Cerebellar cortex (tissue), 1 donor: ENCODE measurements at places on chromosomes 5 and 9.

DNA sequence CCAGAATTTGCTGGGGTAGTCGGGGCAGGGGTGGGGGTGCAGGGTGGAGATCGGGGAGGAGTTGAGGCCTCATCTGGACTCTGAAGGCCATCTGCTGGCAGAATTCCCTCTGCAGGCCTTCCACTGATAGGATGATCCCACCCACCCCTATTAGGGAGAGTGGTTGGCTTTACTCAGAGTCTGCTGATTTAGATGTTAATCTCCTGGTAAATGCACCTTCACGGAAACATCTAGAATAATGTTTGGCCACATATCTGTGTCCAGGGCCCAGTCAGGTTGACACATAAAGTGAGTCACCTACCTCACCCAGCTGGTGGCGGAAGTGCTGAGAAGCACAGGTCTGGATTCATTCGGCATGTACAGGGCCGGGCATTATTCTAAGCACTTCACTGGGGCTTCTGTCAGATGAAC lies 50.0 kb downstream of the DAPK1 start:
- no peak for DNase-seq

GRCh38 chr9:98375138-98375726 lies 119.8 kb upstream of the TBC1D2 start:
- DNase-seq = no peak

DNA sequence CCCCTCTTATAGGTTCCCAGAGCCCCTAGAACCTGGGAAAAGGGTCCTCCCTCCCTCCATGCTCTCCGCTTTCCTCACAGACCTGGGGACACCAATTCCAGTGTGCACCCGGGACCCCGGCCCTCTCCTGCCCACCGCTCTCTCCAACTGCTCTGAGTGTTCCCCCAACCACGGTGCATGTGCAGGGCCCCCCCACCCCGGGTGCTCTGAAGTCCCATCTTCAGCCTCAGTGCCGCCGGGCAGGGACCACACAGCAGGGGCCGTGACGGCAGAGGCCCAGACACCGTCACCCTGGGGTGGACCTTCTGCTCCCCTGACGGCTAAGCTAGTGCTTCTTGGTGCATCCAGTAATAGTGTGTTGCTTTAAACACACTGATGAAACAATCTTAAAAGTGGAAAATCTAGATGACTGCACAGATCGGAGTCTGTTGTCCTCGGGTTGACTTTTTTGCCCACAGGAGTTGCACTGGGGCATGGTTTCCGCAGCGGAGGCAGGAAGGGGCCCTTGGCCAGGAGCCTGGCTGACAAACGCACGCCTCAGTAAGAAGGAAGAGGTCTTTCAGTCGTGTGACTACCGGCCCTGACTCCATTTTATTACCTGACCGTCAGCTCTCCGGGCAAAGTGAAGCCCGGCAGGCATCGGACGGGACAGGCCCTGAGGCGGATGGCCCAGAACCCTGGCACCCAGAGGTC lies 36.2 kb upstream of the SLC6A3 start:
- no peak for DNase-seq

GRCh38 chr5:127439644-127440043 lies 77.8 kb upstream of the PRRC1 start:
- DNase-seq = no peak

GRCh38 chr9:134492721-134493460 lies 148.7 kb upstream of the COL5A1 start:
- no peak for DNase-seq

DNA sequence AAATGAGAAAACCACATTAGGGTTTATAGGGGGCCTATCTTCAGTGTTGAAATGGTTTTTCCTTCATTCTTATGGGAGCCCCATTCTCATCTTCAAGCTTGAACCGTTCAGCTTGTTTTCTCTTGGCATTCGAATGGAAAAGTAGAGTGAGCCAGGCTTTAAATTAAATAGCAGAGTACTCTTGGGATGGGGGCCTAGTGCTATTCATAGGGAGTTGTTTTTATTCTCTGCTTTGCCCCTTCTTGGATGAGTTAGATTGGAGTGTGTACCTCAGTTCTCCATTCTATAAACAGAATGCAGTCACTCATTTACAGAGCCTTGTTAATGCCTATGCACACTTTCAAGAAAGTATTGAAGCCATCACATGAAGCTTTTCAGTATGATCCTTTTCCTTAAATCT lies 127.9 kb downstream of the FAM170A start:
- no peak for DNase-seq

DNA sequence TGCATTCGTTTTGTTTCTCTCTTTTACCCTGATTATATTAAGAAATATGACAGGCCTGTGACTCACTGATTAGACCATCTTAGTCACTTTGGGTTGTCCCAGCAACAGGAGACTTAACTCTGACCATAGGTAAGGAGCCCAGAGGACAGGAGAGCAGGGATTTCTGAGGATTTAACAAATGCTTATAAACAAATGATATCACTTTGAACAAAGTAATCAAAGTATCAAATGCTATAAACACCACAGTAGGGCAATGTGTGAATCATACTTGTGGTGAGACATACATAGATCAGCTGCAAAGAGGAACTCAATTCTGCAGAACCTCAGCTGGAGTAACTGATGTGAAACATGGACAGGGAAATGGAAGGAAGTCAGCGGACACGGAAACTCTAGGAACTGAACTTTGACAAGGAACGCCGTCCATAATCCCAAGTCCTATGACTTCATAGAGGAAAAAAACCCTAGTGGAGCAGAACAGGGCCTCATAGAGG lies 190.6 kb upstream of the MSX2 start:
- no peak for DNase-seq

DNA sequence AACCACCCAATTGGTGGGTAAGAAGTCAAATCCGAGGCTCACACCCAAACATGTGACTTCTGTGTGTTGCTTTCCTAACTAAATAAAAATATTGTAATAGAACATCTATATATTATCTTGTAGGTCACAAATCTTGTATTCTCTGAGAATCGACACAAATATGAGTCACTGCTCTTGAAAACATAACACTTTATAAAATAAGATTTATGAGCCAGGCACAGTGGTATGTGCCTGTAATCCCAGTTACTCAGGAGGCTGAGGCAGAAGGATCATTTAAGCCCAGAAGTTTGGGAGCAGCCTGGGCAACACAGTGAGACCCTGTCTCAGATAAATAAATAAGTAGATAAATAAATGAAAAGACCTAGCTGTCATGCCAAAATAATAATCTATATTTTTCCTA lies 624.1 kb downstream of the ANXA1 start:
- no peak for DNase-seq

DNA sequence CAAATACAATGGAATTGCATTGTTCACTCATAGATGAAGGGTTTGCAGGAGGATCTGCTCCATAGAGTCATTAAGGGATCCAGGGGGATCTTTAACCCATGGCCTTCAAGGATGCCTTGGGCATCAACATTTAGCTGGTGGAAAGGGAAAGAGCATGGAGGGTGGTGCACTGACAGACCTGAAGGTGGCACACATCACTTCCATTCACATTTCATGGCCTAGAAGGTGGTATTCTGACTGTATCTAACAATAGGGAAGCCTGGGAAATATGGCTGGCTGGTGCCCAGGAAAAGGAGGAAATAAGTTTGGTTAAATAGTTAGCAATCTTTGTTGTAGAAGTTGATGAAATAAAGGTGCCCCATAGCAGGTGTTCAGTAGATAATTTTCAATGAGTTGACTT lies 230.2 kb downstream of the CD180 start:
- DNase-seq = no peak

- peak; percentile 97 for DNase-seq
These were observed at the start of gene ZNF367 for GRCh38 chr9:96418083-96418919. Gene ZNF367 (minus strand): TSS chr9:96418370. CDS start chr9:96418032, 338 bp downstream.

GRCh38 chr9:83456226-83456625 lies 82.0 kb downstream of the FRMD3 start:
- DNase-seq = no peak

GRCh38 chr9:74431467-74431866 lies 65.7 kb upstream of the RORB start:
- DNase-seq = no peak

DNA sequence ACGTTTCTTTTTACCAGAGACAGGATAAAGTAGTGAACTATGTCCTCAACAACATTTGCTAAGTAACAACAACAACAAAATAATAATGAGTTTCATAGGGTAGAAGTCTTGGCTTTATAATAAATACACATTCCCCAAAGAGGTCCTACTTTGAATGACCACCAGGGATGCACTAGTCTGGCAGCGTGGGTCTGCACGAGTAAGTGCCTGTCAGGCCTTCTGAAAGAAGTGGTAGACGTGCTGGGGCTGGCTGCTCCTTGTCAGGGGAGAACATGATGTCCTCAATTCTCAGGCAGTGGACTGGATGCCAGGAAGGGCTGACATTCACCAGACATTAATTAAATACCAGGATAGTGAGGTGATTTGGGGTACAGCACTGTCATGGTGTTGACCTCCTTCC lies 331.1 kb downstream of the TMEM38B start:
- no peak for DNase-seq

DNA sequence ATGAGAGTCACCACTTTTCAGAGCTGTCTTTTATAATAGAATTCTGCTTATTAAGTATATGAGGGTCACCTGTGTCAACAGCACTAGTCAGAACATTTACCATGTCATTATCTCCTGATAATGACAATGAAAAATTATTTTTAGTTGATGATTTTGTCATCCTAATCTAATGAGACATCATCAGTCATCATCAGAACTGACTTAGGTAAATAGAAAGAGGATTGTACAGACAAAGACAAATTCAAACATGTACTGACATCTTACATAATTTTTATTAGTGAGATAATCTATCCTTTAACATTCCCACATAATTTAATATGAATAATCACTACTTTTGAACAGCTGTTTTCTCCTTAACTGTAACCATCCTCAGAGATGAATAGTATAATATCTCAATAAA lies 22.6 kb downstream of the CDH9 start:
- no peak for DNase-seq

DNA sequence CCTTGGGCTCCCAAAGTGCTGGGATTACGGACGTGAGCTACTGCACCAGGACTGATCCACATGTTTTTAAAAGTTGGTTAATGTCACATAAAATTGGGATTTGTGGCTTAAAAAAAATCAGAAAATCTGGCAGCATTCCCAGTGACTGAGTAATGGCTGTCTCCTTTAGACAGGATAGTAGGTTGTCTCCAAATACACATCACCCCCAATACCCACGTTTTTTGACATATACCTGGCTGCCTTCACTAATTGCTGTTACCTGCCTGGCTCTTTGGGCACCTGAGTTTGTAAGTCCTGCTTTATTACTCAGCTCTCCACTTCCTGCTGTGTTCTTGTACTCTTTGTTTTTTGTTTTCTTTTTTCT lies 84.8 kb downstream of the KDM4C start:
- DNase-seq = no peak

- DNase-seq = no peak
These were observed 1.3 kb downstream of the CDX1 start for GRCh38 chr5:150167908-150168307.

- peak; percentile 70 for DNase-seq
These were observed 120.9 kb upstream of the TMEM161B start for GRCh38 chr5:88389338-88390095.

GRCh38 chr5:86155796-86156195 lies 461.9 kb upstream of the COX7C start:
- DNase-seq = no peak

DNA sequence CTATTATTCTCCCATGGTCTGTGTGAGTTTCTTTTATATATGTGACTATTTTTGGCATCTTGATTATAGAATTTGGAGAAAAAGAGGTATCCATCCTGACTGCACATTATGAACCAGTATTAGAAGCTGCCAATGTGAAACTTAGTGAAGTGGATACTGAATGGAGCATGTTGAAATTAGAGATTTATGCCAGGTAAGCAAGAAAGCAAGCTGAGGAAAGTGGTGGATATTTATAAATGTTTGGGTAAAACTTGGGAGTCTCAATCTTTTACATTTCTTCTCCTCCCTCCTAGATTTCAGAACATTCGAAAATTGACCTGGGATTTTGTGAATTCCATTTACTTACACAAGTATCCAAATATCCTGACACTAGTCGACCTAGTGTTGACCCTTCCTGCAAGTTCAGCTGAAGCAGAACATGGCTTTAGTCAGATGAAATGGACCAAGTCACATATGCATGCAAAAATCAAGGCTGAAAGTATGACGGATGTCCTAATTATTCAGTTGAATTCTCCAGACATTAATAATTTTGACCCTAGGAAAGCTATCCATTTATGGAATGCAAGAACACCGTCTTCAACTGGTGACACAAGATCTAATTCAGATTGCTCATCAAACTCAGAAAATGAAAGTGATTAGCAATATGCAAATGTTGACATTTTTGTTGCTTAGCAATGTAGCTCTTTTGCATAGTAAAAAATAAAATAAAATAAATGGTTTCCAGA lies 66.8 kb upstream of the IL7R start:
- no peak for DNase-seq

DNA sequence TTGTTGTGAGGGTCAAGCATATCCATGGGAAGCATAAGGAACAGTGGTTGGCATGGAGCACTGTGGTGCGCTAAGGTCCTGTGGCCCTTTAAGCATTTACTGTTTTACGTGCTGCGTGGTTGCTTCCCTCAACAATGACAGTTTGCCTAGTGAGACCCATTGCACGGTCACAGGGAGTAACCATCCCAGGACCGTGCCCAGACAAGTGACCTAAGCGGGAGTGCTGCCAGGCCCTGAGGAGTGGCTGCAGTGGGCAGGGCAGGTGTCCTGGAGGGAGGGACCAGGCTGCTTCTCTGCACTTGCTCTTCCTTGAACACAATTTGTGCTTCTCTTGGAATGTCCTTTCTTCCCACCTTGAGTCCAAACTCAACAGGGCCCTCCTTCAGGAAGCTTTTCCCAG lies 64.6 kb downstream of the RGS3 start:
- no peak for DNase-seq

DNA sequence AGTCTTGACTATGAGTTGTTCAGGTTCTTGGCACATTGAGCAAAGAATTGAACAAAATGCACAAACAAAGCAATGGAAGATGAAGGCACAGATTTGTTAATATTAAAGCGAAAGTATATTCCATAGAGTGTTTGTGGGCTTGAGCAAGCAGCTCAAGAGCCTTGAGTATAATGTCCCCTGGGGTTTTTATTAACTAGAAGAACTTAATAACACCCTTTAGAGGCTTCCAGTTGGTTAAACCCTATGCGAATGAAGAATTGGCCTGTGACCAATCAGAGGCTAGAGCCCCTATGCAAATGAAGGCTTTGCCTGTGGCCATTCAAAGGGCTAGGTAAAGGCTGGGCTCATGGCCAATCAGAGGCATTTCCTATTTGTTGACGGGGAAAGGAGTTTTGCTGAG lies 135.3 kb upstream of the IL12B start:
- DNase-seq = no peak
